ENCODE measurements at places on chromosomes 1 and 21. TPM values are rescaled to one million over a fixed set of nuclear protein-coding genes. Genes with fewer than 3 reads are reported as not detected.
A peak's percentile ranks its signal among the peaks of the same experiment; 100 is the strongest.

Gene MYCL
- 22.1 TPM for total RNA-seq

DNA sequence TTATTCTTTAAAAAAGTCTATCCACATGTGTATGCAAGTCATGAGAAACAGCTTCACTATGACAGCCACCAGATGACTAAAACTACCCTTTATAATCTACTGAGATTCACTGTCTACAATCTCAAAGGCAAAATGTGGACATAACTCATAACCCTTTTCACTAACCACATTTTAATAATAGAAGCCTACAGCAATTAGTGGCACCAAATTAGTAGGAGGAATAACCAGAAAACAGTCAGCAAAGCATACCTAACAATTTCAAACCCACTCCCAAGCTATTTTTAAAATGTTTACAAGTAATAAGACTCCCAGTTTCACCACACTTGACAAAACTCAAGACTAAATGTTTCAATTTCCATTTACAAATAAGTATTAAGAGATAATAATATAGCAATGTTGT, 442.9 kb downstream of the PTPRC start:
- no peak for DNase-seq

DNA sequence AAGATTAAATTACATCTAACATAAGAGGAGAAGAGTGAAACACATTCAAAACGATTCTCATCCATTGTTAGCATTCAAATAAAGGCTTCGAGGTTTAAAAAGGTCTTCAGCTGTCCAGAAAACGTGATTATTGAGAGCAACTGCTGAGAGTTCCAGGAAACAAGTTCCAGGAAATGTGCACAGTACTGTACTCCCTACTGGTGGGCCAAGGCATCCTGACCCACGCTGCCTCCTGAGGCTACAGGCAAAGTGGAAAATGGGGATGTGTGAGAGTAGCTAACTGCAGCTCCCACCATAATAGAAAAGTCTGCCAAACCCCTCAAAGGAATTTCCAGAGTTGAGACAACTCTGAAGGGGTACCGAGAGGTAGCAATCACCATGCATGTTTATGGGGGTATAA, 2.0 kb downstream of the VAV3 start:
- no peak for DNase-seq

Gene S100A2
- total RNA-seq, result not detected

DNA sequence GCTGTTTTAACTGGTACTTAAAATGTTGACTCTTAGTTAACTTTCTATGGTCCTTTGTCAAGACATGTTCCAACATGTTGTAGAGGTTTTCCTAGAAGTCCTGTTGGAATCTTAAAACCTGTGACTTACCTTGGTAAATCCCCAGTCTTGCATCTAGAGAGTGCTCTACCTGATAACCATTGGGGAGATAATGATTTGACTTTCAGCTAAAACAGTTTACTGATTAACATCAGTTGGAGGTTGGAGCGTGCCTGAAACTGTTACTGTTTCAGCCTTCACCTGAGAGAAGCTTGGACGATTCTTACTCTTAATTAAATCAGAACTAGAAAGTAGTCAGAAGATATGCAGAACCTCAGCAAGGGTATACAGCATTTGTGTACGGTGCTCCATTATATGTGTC, 8.8 kb downstream of the MDM4 start:
- DNase-seq, result no peak

GRCh38 chr21:43196826-43197225, 28.0 kb downstream of the CRYAA start:
- peak; percentile 37 for DNase-seq

DNA sequence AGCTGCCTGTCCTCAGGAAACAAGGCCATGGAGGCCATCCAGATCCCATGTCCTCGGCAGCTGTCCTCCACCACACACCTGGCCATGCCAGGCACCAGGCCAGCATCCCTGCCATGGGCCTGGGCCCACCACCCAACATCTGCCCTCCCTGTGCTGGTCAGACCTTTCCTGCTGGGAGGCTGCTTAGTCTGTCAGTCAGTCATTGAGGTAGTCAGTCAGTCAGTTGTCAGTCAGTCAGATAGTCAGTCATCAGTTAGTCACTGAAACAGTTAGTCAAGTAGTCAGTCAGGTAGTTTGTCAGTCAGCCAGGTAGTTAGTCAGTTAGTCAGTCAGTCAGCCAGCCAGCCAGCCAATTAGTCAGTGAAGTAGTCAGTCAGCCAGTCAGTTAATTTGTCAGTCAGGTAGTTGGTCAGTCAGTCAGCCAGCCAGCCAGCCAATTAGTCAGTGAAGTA, 17.2 kb downstream of the KRTAP10-1 start:
- DNase-seq, result peak; percentile 3

Gene DNAH14
- total RNA-seq, result 1.4 TPM

DNA sequence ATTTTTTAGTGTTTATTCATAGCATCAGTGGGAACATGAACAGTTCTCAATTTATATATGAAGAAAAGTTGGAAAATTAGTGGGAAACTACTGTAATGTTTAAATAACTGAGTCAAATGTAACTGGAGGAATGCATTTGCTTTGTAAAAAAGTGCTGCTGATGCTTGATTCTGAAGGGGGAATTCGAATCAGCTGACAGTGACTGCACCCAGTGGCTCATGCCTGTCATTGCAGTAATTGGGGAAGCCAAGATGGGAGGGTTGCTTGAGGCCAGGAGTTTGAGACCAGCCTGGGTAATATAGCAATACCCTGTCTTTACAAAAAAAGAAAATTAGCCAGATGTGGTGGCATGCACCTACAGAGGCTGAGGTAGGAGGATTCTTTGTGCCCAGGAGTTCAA, 398.4 kb downstream of the ZP4 start:
- DNase-seq, result no peak

DNA sequence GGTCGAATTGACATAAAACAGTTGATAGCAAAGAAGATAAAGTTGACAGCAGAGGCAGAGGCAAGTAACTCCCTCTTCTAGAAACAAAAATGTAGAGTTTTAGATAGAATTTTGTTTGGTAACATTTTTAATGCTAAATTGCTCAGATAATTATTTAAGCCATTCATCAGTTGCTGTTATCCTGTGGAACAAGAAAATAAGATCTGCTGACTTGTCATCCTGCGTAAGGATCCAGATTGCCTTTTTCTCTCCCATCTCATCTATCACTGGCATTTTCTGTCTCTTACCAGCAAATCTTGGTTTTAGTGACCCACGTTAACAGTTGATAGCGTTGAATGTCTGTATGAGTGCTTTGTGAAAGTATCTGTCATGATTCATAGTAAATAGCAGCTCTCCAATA, 29.8 kb downstream of the SOAT1 start:
- DNase-seq, result no peak

- no peak for DNase-seq
These were observed 54.4 kb downstream of the TIAM1 start for GRCh38 chr21:31289702-31290101.

Gene PTGER3
- total RNA-seq, result 70.1 TPM

DNA sequence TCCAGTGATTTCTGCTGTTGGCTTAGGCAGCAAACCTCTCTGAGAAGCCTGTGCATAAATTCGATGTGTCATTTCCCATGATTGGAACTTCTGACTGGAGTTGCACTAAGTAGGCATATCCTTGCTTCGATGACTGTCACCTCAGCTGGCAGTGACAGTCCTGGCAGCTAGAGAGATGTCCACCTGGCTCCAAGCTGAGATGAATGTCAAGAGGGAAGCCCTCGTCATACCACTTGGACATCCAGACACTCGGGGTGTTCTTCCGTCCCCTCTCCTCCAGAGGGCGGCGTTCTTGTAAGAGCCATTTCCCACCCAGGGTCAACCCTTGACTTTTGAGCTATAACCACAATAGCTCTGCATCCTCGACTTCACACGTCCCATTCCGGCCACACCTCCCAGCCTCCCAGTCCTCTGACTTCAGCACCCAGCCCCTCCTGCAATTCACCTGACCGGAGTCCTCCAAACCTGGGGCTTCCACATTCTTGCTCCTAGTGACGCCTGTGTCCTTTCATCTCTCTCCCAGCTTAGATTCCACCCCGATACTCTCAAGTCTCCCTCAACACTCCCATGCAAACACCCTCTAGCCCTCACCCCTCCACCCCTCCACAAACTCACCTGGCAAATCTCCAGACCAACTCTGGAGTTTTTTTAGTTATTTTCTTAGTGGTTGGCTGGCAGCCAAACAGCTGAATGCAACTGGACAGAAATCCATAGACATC, 17.3 kb downstream of the CA6 start:
- DNase-seq, result no peak

DNA sequence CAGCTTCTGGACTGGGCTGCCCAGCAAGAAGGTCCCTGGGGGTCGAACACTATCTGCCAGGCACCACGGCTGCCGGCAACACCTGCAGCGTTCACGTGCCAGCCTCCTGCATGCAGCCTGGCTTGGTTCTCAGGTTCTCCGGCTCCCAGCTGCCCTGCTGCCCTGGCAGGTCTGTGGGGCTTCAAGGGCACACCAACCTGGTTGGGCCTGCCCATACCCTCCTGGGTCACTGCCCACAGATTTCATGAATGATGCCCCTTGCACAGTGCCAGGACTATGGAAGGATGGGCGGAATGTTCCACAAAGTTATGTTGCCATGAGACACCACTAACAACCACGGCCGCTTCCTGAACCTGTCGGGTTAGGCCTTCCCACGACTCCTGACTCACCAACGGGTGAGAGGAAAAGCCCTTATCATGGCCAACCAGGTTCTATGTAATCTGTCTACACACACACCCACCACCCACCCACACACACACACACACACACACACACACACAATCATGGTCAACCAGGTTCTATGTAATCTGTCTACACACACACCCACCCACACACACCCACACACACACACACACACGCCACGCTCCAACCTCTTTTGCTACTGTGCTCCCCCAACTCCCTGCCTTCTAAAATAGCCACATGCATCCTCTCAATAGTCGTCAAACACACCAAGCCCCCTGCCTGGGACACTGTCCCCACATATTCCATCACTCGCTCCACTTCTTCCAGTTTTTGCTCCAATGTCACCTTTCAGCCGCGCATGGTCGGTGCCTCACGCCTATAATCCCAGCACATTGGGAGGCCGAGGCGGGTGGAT, 32.2 kb downstream of the HSPG2 start:
- DNase-seq, result no peak

Gene CFAP126
- not detected for total RNA-seq

Gene STRIP1
- 20.0 TPM for total RNA-seq

Gene OLIG2
- total RNA-seq, result not detected

Gene HRNR
- not detected for total RNA-seq

- DNase-seq, result no peak
These were observed 2.2 kb upstream of the RHEX start for GRCh38 chr1:206050655-206051235.

DNA sequence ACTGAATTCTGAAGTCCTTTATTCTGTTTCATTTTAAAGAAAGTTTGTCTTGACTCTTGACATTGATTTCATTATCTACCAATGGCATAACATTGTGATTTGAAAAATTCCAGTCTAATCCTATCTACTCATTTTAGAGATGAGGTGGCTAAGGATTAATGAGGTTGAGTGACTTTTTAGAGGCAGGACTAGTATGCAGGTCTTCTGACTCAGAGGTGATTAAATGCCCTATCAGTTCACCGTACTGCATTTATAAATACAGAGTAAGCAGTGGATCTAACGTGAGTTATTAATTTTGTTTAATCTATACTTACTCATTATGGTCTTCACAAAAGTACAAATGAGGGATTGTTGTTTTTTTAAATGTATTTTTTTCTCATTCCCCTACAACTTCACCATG, 277.6 kb downstream of the PTBP2 start:
- DNase-seq, result no peak

DNA sequence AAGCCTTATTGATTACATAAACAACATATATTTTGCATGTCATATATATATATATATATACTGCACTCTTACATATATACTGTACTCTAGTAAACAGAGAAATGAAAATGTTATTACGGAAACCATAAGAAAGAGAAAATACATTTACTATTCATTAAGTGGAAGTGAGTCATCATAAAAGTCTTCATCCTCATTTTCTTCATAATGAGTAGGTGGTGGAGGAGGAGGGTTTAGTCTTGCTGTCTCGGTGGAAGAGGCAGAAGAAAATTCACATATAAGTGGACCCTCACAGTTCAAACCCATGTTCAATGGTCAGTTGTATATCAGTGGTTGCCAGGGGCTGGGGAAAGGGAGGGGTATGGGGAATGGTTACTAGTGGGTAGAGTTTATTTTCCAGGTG, 8.0 kb upstream of the IFNLR1 start:
- no peak for DNase-seq

Gene CHD1L
- total RNA-seq, result 8.0 TPM
